ENCODE measurements at places on chromosomes 7 and 10.

- DNase-seq: no peak
Measured at GRCh38 chr10:88117869-88118632, 254.6 kb downstream of the PTEN start.

DNA sequence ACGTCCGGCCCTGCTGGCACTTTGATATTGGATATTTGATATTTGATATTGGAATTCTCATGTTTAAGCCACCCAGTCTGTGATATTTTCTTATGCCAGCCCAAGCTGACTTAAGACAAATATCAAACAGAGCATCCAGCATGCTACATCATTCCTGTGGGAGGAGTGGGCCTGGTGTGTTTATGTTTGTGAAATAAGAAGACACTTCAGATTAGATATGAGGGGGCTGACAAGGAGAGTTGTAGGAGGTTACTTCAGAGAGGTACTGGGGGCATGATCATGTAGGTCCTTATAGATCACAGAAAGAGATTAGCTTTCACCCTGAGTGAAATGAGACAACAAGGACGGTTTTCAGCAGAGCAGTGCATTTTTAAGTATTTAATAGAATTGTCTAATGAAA lies 382.9 kb downstream of the SEMA3D start:
- no peak for DNase-seq

DNA sequence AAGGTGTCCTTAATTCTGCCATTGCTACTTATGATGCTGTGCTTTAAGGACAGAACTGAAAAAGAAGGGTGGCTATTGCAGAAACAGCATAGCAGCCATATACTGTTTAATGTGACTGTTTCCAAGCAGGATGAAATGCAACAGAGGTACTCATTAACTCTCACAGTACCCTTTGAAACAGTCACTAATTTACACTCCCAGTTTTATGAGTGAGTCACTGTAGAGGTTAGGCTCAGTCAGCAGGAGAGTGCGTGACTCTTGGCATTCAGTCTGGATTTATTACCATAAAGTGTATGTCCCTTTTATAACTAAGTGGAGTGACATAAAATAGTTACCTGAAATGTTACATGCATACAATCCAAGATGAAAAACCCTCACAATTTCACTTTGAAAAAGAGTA lies 27.7 kb downstream of the ALDH18A1 start:
- no peak for DNase-seq

GRCh38 chr10:70582793-70583668 lies 19.5 kb downstream of the PRF1 start:
- DNase-seq: no peak

- peak; percentile 57 for DNase-seq
Measured at GRCh38 chr7:92753614-92754013, 82.8 kb downstream of the CDK6 start.

GRCh38 chr7:40428421-40428820 lies 293.6 kb downstream of the SUGCT start:
- no peak for DNase-seq

DNA sequence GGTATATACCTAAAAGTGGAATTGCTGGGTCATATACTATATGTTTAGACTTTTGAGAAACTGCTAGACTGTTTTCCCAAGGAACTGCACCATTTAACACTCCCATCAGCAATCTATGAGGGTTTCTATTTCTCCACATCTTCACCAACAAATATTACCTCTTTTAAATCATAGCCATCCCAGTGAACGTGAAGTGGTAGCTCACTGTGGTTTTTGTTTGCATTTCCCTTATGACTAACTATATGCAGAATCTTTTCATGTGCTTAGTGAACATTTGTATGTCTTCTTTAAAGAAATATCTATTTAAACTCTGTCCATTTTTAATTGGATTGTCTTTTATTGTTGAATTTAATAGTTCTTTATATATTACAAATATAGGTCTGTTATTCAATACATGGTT lies 115.8 kb upstream of the SEC61G start:
- no peak for DNase-seq

DNA sequence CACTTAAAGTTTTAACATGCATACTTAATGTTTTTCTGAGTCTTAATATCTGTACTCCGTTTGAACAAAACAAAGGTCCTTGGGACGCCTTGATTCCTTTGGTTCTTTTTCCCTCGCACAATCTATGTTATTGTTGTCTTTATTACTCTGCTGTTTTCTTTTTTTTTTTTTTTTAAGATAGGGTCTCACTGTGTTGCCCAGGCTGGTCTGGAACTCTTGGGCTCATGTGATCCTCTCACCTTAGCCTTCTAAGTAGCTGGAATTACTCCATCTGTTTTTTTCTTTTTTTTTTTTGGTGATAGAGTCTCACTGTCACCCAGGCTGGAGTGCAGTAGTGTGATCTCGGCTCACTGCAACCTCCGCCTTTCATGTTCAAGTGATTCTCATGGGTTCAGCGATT lies 13.2 kb downstream of the MLLT10 start:
- DNase-seq: no peak

DNA sequence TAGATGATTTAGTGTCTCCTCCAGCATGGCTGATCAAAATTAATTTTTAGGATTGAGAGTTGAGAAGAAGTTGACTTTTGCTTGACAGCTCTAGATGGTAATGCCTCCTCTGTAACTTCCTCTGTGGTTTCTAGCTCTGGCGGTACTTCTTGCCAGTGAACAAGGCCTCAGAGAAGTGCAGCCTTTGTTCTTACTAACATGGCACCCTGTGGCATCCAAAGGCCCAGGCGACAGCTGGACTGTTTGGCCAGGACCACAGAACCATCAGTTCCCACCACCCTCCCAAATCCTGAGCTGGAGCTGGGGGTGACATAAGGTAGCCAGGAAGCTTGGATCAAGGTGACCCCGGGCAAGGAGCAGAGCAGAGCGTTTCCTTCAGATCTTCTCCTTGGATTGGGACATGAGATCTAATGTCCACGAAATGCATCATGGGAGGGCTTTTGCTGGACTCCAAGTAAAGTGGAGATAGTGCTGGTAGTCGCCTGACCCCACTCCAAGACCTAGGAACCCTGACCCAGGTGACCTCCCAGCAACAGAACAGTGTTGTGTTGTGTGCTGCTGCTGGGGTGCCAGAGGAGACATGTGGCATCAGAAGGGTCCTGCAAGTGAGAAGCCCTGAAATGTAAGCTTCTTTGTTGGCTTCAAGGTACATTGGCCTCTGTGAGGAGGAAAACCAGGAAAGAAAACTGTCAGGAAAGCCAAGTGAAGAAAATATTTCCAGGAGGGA lies 41.8 kb downstream of the APBB1IP start:
- no peak for DNase-seq

DNA sequence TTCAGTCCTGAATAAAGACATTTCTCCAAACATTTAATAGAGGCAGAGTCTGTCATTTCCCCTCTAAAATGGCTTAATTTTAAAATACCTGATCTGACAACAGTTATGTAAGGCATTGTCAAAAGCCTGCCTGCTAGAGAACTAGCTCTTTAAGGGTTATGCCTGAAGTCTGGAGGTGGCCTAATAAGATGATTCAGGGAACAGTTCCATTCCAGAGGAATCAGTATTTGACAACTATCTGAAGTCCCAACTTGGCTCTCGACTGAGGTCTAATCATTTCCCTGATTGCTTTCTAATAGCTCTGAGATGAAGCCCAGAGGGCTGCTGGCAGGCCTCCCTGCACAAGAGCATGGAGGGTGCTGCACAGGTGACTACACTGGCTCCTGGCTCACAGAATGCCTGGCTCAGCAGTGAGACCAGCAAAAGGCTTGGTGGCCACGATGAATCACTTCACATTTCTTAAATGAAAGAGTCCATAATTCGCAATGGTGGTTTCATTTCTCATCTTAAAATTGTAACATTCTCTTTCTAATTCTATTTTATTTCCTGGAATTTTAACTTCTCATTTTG lies 509.6 kb upstream of the POM121L12 start:
- DNase-seq: no peak

DNA sequence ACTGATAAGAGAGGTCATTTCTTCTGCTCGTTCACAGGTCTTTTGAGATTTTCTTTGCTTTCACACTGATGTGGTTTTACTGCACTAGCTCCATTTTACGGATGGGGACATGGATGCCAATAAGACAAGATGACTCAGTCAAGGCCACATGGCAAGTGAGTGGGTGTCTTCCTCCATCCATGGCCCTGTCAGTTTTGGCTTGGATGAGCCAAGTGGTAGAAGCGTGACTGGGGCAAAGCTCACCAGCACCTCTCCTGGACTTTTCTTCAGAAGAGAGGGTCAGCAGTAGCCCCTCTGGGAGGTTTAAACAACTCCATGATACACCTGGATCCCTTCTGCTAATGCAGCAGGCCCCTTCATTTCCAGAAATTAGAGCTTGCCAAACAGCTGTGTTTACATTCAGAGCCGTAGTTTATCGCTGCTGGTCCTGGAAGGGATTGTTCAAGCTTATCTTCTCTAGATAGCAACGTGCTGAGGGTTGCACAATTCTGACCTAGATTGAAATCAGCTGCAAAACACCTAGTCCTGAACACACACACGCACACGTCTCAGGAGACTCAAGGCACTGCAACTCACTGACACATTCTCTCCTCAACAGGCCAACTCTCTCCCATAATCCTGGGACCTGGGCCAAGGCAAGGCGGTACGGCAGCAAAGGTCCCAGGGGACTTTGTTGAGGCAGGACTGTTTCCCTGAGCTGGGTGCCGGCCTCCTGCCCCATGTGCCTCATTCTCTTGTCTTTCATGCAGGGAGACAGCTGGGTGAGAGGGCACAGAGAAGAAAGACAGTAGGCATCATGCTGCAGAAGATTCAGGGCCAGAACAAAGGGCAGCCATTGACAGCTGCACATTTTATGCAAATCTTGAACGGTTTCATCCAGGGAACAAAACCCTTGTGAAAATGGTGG lies 14.2 kb upstream of the PDCD4 start:
- DNase-seq: peak; percentile 65

DNA sequence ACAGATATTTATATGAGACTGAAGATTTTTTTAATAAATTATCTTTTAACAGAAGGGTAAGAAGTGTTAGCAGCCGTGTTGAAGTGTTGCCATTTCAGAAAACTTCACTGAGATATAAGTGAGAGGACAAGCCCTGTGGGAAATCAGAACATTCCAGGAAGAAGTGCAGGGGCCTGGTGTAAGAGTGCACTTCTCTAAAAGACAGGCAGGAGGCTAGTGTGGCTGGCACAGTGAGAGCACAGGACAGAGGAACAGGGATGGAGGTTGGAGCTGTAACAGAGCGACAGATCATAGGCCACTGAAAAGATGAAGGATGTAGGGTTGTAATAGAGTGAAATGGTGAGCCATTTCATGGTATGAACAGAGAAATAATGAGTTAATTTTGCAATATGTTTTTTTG lies 608.9 kb downstream of the SORCS1 start:
- DNase-seq: no peak

GRCh38 chr7:151058781-151059366 lies 515 bp upstream of the SLC4A2 start:
- DNase-seq: no peak

GRCh38 chr7:14635955-14636354 lies 266.6 kb downstream of the DGKB start:
- DNase-seq: no peak

- no peak for DNase-seq
Measured at GRCh38 chr10:1402016-1402770, 335.1 kb downstream of the ADARB2 start.

GRCh38 chr7:157481389-157481788 lies 144.6 kb downstream of the DNAJB6 start:
- DNase-seq: no peak

- DNase-seq: no peak
Measured at GRCh38 chr10:100823194-100823593, 77.8 kb downstream of the PAX2 start.

GRCh38 chr10:86958116-86958900 lies at the start of gene SNCG:
Gene SNCG (plus strand): TSS chr10:86958599. CDS start chr10:86958698, 99 bp downstream.
- DNase-seq: no peak

GRCh38 chr10:131790021-131790420 lies 110.8 kb upstream of the PPP2R2D start:
- DNase-seq: no peak

DNA sequence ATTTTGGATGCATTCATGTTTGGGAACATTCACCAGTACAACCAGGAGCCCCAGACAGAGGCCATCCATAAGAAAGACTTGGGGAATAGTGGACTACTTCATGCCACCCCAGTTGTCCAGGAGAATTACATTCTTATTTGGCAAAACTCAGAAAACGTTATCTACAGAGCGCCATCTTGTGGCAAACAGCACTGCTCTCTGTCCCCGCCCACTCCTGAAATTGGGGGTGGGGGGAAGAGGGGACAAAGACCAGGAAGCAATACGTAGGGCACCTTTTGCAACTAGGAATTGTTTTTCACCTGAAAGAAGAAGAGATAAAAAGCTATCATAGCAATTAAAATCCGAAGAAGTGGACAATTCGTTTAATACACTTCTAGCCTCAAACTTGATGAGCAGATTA lies 134.6 kb upstream of the MGMT start:
- no peak for DNase-seq

DNA sequence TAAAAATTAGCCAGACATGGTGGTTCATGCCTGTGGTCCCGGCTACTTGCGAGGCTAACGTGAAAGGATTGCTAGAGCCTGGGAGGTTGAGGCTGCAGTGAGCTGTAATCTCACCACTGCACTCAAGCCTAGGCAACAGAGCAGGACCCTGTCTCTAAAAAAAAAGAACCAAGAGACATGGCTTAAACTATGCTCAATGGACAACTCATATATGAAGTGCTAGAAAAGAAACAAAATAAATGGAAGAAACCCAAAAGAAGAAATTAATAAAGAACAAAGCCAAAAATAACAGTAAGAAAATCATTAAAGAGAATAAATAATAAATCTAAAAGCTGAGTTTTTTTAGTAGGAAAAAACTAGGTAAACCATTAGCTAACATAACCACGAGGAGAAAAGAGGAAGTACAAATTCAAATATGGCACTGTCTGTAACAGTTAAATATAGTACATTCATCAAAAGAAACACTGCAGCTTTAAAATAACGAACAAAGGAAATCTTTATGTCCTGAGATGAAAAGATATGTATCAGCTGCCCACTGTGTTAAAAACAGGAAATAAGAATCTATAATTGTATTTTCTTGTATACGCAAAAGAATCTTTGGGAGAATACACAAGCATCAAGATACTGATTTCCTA lies 48.7 kb downstream of the UPF2 start:
- no peak for DNase-seq

- DNase-seq: peak; percentile 77
Measured at GRCh38 chr10:9262770-9263169, 1208.3 kb downstream of the GATA3 start.

Measured in NCI-H226 (cell line).